Ecto neural progenitor cell (in vitro differentiated cells): ENCODE measurements at places on chromosomes 12 and 14.

DNA sequence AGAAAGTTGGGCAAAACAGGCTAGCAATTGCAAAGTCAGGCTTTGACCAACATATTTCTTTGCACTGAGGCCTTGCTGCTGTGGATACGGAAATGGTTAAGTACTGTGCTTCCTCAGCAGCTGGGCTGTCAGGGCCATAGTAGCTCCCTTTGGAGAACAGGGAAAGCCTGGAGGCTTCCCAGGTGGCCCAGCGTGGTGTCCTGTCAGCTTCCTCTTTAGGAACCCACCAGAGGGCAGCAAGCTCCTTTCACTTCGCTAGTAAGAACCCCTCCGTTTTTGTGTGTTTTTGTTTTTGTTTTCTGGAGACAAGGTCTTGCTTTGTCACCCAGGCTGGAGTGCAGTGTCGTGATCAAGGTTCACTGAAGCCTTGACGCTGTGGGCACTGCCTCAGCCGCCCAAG lies 1.7 kb upstream of the CFAP251 start:
- DNase-seq, result peak; percentile 63

GRCh38 chr12:25041006-25041741 lies 92.3 kb upstream of the BCAT1 start:
- DNase-seq, result no peak

DNA sequence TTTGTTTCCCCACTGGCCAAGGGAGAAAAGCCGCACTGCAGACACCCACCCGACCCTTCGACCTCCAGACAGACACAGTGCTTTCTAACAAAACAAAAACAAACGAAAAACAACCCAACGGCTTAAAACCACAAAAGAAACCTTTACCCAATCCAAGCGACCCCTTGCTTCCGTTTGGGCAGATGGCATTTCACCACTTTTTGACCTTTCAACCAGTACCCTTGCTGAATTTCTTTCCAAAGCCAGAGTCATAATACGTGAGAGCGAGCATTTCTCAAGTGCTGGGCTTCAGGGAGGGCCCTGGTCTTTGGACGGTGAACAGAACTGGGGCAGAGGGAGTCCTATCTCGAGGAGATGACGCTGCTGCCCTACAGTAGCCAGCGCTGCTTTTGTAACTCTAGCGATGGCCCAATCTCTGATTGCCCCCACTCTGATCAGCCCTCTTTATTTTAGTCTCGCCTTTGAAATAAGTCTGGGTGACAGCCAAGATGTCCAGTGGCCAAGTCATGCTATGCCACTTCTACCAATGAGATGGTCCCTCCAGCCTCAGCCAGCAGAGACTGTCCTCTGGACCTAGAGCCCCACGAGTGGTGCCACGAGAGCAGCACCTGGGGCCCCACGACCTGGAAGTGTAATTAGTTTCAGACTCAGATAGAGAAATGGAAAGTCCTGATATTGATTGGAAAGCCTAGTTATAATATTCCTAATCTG lies 21.9 kb upstream of the ADIPOR2 start:
- no peak for DNase-seq

- no peak for DNase-seq
Observed at GRCh38 chr12:12099102-12099501, 28.4 kb downstream of the BCL2L14 start.

DNA sequence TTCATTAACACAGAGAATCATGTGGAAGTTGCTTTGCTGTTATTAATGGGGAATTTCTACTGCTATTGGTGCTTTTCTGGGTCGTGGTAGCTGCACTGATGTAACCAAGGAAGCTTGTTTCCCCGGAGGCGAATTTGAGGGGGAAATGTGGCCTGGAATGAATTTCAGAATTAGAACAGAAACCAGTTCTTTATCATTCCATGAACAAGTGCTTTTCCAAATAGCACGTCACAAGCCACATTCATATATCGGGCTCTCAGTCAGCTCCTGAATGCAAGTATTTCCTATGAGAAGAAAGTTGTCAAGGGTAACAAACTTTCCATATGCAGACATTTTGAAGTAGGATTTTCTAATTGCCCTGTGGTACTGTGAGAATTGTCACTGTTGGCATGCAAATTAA lies 1353.2 kb downstream of the AACS start:
- DNase-seq, result no peak

GRCh38 chr12:72444125-72444524 lies 172.0 kb downstream of the TRHDE start:
- no peak for DNase-seq

DNA sequence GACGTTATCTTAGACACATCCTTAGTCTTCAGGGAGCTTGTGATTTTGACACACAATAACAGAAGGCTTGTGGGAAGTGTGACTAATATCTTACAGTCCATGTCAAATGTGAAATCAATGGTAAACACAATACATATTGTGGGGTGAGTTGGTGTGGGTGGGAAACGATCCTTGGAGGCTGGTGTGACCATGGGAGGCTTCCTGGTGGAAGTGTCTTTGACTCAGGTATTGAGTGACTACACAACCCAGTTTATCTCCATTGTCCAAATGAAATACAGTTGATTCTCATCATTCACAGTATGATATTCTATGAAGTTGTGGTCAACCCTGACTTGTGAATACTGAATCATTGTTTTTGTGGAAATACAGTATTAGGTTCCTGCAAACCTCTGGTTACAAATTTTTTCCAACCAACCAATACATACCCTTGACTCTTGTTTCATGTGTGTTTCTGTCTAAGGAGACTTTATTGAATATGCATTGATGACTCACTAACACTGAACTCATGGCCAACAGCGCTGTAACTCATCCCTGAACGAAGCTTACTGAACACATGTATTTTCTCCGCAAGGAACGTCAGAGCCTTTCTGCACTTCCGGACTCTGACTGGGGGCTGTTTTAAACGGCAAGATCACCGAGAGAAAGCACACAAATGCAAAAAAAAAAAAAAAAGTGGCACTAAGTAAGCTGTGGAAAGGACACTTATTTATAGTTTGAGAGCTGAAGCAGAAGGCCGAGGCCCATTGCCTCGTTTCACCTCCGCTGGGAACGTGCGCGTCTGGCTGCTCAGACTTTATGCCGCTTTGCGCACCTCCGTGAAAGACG lies 59.0 kb downstream of the CLMN start:
- no peak for DNase-seq

DNA sequence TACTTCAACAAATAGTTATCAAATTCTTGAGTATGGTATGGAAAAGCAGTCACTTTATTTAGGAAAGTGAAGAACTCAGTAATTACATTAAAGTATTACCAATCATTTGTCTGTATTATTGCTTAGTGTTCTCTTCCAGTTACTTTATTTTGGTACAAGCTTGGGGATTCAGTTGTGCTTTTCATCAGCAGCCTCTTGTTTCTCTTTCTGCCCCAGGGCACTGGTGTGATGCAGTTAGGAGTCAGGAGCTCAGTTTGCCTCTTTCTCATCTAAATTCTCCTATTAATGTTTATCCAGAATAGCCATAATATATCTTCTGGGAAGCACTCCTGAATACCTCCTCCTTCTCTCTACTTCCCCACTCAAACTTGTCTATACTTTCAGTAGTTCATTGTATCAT lies 25.7 kb downstream of the PMCH start:
- DNase-seq, result no peak

- DNase-seq, result no peak
Observed at GRCh38 chr12:107304588-107305532, 211.5 kb upstream of the CRY1 start.

GRCh38 chr12:18570543-18570942 lies 167.3 kb downstream of the PLCZ1 start:
- DNase-seq, result no peak

GRCh38 chr14:33525626-33526025 lies 425.2 kb downstream of the EGLN3 start:
- no peak for DNase-seq

DNA sequence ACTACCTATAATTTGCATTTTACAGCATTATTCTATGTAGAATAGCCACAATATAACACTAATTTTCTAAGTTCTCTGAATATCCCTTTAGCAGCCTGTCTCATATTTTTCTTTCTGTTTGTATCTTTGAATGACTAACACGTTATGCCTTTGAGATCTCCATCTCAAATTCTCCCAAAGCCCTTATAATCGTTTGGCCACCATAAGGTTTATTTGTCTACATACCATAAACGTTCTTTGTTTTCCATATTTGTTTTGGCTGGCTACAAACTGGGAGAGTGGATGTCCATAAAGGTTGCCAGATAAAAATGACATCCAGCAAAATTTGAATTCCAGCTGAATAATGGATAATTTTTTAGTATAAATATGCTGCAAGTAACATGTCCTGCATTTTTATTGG lies 203.7 kb downstream of the STXBP6 start:
- DNase-seq, result no peak

DNA sequence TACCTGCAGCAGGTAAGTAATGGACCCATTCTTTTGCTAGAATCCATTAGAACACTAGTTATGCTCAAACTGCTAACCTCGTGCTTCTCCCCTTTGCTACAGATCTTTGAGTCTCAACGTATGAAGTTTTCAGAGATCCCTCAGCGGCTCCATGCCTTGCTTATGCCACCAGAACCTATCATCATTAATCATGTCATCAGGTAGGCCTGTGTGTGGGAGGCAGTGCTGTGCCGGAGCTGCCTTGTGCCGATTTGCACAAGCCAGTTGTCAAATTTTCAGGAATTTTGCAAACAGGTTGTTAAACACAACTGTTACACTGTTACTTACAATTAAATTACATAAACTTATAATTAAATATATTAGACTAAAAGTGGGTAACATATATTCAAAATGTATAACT lies 5.2 kb downstream of the SMARCD1 start:
- no peak for DNase-seq

GRCh38 chr14:49451938-49452337 lies 134.2 kb downstream of the RPS29 start:
- no peak for DNase-seq

GRCh38 chr12:82357845-82358199 lies 365 bp downstream of the CCDC59 start:
- no peak for DNase-seq

- peak; percentile 87 for DNase-seq
Observed at GRCh38 chr14:68627868-68628604, 164.8 kb downstream of the ZFP36L1 start.

DNA sequence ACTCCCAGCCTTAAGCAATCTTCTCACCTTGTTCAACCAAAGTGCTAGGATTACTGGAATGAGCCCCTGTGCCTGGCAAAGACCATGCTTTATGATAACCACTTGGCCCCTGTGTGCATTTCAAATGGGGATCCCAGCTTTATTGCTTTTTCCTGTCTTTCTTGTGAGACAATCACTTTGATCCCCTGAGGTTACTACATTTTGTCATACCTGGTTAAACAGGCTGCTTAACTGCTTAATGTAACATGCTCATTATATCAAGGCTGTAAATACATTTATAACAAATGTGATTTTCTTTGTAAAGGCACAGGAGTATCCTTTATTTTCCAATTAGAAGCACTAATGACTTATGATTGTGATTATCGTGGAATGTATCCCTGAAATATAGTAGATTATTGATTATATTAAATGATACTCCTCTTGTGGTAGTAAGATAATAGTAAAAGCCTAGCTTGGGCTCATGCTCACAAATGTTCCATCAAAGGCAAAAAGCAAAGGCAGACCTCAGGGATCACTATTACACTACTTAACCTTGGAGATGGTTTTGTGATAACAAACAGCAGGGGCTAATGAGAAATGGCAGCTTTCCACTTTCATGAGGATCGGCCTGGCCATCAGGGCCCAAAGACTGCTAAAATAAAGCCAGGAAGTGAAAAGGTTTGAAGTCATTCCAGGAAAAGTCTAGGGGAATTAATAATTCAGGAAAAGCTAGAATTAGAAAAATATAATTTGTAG lies 290.8 kb upstream of the MDGA2 start:
- DNase-seq, result no peak

DNA sequence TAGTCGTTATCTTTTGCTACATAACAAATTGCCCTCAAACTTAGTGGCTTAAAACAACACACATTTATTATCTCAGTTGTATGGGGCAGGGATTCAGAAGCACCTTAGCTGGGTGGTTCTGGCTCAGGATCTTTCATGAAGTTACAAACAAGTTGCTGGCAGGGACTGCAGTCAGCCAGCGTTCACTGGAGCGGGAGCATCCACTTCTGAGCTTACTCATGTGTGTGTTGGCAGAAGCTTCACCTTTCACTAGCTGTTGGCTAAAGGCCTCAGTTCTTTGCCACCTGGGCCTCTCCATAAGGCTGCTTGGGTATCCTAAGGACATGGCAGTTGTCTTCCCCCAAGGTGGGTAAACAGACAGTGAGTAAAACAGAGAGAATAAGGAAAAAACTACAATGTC lies 365.7 kb downstream of the RPS29 start:
- DNase-seq, result no peak
